Kidney glomerular epithelial cell (primary cell): ENCODE measurements at places on chromosomes 11 and 22.

DNA sequence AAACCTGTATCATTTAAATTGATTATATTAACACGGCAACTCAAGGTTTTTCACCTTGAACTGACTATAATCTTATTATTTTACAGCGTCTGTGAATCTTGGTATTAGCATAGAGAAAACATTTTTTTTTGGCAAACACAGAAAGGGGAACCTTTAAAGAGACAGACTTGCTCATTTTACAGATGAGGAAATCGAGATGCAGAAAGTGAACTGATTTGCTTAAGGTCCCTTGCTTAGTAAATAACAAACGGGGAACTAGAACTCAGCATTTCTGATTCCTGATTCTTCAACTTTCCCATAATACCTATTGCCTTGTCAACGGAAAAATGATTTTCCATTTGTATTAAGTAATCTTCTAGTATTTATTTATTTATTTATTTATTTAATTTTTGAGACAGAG lies 33.2 kb upstream of the CECR2 start:
- DNase-seq: no peak

GRCh38 chr11:119726585-119727522 lies 2.1 kb downstream of the NECTIN1 start:
- no peak for DNase-seq

DNA sequence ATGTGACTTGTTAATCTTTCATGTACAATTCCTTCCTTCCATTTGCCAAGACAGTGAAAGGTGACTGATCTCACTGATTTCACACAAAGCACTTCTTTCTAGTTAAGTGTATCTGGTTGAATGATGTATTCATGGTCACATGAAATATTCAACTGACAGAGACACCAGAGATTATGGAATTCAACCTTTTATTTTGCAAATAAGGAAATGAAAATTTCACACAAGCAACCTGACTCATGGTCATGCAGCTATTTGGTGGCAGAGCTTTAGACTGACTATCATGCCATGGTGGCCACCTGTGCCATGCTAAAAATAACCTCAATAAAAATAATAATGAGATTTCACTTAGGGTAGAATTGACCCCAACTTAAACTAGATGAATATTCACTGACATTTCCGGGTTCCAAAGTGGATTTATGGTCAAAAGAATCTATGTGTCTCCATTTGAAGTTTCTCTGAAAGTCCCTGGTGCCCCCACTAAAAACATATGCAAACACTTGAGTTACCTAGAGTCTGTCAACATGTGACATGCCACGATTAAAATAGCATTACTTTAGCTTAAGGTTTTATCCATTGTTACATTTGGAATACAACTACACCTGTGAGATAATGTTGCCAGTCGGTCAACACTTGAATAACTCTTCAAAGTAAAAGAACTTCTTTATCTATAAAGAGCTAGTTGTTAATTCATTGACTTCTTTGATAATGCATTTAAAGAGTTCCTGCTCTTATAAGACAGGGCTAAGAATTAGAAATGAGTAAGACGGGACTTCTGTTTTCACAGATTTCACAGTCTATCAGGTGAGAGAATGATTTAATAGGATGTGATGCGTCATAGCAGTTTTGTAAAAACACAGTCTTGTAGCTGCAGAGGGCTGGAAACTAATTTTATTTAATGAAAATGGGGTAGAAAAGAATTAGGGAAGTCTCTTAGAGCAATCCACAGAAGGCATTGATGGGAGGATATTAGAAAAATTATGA lies 94.6 kb upstream of the OR9G4 start:
- DNase-seq: peak; percentile 21

DNA sequence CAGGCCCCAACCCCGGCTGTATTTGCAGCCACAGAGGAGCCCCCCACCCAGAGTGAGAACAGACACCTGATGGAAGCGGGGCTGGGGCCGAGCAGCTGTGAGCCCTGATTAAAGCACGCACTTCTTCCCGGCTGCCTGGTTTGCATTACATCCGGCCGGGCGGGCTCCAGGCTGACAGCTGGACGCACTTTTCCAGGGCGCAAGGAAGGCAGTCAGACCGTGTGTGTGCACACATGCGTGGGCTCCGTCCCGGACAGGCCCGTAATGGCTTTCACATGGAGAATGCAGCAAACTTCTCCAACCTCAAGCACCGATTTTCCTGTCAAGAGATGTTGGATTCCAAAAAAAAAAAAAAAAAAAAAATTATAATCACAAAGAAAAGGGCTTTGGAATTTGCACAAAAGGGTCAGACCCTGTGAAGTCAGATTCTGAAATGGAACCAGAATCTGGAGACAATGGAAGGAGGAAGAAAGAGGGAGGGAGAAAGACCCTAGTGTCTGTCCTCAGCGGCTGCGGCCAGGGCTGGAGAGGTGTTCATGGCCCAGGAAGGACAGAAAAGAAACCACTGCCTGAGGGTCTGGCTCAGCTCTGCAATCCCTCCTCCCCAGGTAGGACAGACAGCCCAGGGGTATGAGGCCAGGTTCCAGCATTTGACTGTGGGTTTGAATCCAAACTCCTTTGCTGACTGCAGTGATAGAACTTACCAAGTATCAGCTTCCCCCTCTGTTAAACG lies 365.5 kb downstream of the MN1 start:
- DNase-seq: no peak

DNA sequence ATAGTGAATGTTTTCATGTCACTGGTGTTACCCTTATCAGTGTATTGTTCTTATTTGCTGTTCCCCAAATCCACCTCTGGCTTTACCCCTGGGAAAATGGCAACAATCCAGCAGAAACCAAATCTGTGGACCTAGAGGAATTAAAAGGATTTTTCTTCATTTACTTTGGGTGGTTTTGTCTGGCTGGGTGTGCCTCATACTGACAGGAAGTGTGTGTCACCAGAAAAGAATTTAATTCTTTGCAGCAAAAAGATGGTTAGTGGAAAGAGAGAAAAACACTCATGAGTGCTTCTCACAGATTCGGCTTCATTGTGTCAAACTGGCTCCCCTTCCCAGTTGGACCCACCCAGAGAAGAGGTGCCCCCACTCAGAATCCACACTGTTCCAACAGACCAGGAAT lies 38.9 kb downstream of the FZD4 start:
- DNase-seq: peak; percentile 68

GRCh38 chr11:123152951-123153350 lies 42.1 kb downstream of the CLMP start:
- DNase-seq: peak; percentile 46

- DNase-seq: peak; percentile 55
Observed at GRCh38 chr11:2390725-2391151, 9.8 kb upstream of the TSSC4 start.
